T-helper 17 cell (primary cell): ENCODE measurements at places on chromosomes 16 and 17.
A peak's percentile ranks its signal among the peaks of the same experiment; 100 is the strongest.

- H3K4me3 ChIP-seq: no peak overlapping the region
- H3K27me3 ChIP-seq: no peaks in the 10 kb centered on the region
- H3K4me1 ChIP-seq: peaks cover 2% of the 10 kb centered on the region
- no peak overlapping the region for H3K27ac ChIP-seq
Observed at GRCh38 chr17:42103221-42103954, 5.1 kb upstream of the ZNF385C start.

DNA sequence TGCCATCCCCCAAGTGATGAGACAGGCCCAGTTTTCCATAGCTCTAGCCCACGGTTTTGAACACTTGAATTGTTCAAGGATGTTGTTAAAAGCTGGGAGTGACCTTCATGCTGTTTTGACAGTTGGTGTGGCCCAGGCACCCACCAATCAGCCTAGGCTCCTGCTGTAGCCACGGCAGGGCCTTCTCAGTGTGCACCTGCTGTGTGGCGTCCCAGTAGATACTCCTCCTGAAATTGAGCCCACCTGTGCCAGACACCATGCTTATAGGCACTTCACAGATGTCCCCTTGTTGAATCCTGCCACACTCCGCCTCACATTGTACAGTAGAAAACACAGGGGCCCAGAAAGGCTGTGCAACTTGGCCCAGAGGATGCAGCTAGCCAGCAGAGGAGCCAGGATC lies 86.4 kb downstream of the SOCS1 start:
- no peak overlapping the region for H3K27ac ChIP-seq
- peaks cover 7% of the 10 kb centered on the region for H3K4me1 ChIP-seq
- H3K4me3 ChIP-seq: no peak overlapping the region
- H3K36me3 ChIP-seq: peaks cover 9% of the 10 kb centered on the region
- no peak for DNase-seq

DNA sequence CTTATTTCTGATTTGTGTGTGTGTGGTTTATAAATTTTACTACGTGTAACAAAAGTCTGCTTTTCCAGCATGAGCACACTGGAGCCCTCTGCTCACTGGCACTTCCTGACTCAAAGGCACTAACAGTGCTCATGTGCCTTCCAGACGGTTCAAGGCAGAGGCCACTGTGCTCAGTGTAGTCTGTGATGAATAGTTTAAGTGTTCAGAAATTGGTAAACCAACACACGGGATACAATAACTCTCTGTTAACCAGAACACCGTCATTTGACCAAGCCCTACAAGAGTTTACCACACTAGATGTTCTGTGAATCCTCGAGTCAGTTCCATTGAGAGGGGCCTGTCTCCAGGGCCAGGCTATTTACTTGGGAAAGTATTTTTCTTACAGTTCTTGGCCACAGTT lies 191.9 kb downstream of the MRTFB start:
- no peaks in the 10 kb centered on the region for H3K4me1 ChIP-seq
- DNase-seq: no peak
- H3K36me3 ChIP-seq: peaks cover 13% of the 10 kb centered on the region
- no peak overlapping the region for H3K27ac ChIP-seq

DNA sequence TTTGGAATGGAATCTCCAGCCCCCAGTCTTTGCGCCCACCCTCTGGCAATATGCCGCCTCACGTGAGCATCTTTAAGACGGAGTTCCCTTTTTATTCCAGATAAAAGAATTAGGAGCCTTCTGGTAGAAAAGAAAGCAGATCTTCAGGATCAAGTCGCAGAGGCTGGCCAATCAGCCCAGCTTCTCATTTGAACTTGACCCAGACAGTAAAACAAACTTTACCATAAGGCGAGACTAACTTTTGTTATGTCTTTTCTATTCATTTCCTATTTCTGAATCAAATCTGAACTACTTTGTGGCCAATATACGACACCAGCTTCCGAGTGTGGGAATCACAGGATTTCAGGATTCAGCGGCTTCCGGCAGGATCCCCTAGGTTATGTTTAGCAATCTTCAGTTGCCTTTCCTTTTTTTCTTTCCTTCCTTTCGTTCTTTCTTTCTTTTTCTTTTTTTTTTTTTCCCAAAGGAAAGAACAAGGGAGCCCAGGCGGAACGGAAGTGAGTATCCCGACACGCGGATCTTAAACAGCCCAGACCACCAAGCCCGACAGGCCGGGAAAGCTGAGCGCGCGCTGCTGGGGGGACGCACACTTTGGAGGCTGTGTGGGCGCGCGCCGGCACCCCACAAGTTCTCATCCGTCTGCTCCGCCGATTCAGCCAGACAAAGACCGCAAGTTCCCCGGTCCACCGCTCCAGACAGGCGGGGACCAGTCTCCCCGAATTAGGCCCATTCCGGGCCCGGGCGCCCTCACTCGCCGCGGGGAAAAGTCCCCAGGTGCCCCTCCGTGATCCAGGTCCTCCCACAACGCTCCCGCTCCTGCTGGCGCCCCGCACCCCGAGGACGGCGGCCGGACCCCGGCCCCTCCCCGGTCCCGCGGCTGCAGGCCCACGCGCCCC lies 633 bp downstream of the TBC1D16 start:
- H3K27me3 ChIP-seq: peaks cover 5% of the 10 kb centered on the region
- peak overlapping the region; percentile 53 for H3K27ac ChIP-seq
- peak; percentile 38 for DNase-seq
- peak overlapping the region; percentile 90 for H3K4me3 ChIP-seq

DNA sequence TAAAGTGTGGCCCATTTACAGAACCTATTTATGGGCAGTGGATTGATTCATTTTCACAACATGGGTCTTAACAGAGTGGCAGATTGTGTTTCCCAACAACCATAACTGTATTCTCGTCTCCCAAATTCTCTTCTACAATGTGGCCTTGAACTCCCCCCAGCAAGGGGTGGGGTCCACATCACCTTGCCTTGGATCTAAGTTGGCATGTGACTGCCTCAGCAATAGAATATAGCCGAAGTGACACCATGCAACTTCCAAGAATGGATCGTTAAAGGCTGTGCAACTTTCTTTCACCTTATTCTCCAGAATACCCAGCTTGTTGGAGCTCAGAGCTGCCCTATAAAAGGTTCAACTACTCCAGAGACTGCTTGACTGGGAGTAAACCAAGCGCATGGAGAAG lies 72.0 kb upstream of the CDH5 start:
- H3K4me3 ChIP-seq: no peak overlapping the region
- no peak overlapping the region for H3K27ac ChIP-seq
- H3K4me1 ChIP-seq: peaks cover 3% of the 10 kb centered on the region
- H3K27me3 ChIP-seq: peaks cover 27% of the 10 kb centered on the region

GRCh38 chr17:7839876-7840261 lies 5.9 kb downstream of the KDM6B start:
- peak overlapping the region; percentile 100 for H3K27ac ChIP-seq
- peaks cover 9% of the 10 kb centered on the region for H3K36me3 ChIP-seq
- peak overlapping the region; percentile 100 for H3K4me3 ChIP-seq
- H3K27me3 ChIP-seq: no peaks in the 10 kb centered on the region
- DNase-seq: no peak
- peaks cover 82% of the 10 kb centered on the region for H3K4me1 ChIP-seq

- H3K36me3 ChIP-seq: peaks cover 23% of the 10 kb centered on the region
- H3K4me3 ChIP-seq: no peak overlapping the region
- no peaks in the 10 kb centered on the region for H3K27me3 ChIP-seq
- no peak for DNase-seq
- H3K27ac ChIP-seq: no peak overlapping the region
Observed at GRCh38 chr17:7893187-7893880, 4.7 kb downstream of the CHD3 start.

GRCh38 chr17:62996221-62996620 lies 30.2 kb downstream of the TANC2 start:
- no peak overlapping the region for H3K4me3 ChIP-seq
- no peaks in the 10 kb centered on the region for H3K27me3 ChIP-seq
- no peak for DNase-seq
- peaks cover 2% of the 10 kb centered on the region for H3K36me3 ChIP-seq
- H3K4me1 ChIP-seq: peaks cover 21% of the 10 kb centered on the region

DNA sequence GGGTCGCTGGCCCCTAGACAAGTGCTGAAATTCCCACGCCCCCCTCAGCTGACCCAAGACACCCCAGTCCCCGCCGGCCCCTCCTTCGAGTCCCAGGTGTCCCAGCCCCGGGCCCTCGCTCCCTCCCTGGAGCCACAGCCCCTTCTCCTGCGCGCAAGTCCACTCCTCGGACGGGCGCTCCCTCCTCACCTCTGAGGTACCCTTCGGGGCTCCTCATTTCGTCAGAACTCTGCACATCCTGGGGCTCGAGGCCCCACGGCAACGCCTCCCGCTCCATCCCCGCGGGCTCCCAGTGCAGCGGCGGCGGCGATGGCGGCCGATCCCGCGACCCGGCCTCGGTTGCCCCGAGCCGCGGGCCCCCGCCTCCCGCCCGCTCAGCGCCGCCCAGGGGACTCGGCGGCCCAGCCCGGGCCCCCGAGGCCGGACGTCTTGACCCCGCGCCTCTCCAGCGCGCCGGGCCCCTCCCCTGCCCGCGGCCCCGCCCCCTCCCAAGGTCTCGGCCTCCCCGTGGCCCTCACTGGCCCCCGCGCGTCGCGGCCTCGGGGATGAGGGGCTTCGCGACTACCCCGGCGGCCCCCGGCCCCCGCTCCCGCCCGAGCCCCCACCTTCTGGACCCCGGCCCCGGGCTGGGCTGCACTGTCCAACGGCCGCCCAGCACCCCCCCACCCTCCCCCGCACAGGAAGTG lies at the start of gene ZNF768:
TSS of gene ZNF768 (minus strand) at position 430 of the 686 bp plus-strand sequence. CDS start at position 277, 153 bp downstream.
- no peaks in the 10 kb centered on the region for H3K27me3 ChIP-seq
- peak within 1 kb of the TSS; percentile 89 for H3K4me3 ChIP-seq
